ENCODE measurements at places on chromosomes 6 and 20.

DNA sequence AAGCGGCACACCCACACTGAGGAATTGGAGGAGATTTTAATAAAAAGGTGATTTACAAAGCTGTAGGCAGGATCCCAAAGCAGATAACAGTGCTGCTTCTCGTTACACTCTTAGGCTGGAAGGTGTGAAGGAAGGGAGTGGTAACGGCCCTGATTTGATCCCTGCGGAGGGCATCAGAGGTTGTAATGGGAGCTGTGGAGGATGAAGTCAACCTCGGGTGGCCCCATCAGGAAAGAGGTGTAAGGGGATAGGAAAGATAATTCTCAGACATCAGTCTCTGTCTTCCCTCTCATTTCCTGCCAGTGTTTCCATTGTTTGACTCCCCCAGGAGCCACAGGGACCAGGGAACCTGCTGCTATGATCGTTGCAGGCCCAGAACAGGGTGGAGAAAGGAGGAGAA lies 245.7 kb upstream of the NOX3 start:
- no peak for DNase-seq

GRCh38 chr20:45087097-45087790 lies 13.7 kb downstream of the KCNS1 start:
- no peak for DNase-seq

DNA sequence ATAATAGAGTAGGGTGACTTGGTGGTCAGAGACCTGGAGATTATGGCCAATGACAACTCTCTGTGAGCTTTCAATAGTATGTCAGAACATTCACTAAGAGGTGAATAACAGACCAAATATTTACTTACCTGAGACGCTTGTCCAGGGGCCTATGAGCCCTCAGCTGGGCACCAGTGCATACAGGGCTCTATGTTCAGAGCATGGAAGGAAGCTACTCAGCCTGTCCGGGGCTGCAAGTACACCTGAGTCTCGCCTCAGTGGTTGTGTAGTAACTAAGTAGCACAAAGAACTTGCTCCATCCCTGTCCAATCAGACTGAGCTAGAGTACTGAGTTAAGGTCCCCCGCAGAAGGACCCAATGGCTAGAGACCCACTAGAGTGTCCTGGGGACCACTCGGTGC lies 11.6 kb upstream of the SCGN start:
- DNase-seq, result no peak

DNA sequence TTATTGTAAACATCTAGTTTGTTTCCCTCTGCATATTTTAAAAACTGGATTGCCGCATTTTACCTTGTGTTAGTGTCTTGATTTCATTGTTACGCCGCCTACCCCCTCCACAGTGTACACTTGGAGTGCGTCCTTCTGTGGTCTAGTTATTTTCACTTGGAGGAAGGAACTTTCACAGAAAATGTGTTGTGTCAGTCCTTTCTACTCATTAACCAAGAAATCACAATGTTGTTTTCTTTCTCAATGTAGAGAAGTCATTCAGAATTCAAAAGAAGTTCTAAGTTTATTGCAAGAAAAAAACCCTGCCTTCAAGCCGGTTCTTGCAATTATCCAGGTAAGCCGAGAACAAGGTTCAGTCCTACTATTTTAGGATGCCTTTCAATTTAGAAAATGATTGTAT lies 10.3 kb downstream of the MTHFD1L start:
- no peak for DNase-seq

GRCh38 chr20:982754-983153 lies 19.4 kb downstream of the RSPO4 start:
- DNase-seq, result no peak

DNA sequence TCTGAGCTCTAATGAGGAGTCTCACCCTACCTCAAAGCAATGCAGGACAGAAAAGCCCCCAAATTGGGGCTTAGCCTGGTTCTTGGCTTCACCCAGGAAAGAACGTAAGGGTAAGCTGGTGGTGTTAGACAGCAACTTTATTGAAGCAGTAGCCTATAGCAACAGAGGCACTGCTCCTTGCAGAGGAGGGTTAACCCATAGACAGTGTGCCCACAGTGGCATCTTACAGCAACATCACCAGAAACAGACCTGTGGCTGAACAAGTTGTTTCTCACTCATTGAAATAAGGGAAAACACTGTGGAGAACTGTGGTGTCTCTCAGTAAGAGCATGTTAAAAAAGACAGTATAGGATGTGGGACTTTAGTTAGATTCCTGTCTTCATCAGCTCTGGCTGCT lies 80.4 kb upstream of the SPTLC3 start:
- DNase-seq, result no peak

DNA sequence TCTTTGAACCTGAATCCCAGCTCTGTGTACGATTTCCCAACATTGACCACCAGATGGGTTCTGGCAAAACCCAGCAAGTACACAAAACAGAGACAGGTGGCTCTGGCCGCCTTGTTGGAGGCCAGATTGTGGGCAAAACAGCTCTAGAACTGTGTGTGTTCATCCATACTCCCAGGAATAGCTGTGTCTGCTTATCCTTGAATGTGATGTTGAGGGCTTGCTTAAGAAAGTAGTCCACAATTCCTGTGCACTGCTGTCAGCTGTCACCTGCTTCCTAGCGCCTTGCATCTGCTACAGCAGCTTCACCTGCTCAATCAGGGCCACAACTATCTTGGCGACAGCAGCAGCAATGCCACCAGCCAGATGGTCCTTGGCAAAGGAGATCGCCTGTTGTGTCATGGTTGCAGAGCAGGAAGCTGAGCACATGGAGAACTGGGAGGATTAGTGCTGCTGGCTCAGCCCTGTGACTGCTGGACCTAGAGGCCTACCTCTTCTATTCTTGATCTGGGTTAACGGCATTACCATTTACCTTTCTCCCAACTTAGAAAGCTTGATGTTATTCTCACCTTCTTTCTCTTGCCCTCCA lies 3.7 kb upstream of the SMAP1 start:
- no peak for DNase-seq

DNA sequence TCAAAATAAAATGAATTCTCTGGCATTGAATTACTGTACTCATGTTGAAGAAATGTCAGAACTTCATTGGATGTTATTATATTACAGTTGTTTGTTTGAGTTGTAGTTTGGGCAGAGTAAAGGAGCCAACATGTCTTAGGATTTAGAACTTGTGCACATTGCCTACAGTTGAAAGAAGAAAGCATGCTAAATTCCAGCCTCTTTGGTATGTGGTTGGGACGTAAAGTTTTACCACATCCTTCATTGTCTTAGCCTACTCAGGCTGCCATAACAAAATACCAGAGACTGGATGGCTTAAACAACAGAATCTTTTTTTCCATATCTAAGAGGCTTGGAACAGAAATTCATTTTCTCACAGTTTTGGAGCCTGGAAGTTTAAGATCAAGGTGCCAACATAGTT lies 42.4 kb downstream of the HFE start:
- no peak for DNase-seq

DNA sequence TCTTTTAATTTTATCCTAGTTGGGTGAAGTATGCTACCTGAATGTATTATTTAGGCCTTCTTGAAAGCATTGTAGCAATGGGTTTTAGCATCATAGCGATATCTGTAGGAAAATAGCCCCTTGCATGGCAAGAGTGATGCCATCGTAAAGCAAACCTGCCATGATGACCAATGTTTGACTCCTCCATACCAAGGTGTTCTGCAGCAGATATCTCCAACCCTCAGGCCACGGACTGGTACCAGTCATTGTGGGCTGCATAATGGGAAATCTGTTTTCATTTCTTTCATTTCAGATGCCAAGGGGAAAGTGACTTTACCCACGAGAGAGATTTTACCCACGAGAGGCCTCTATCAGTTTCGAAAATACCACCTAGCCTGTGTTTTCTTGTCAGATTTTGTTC lies 6.2 kb downstream of the TXLNB start:
- no peak for DNase-seq

- DNase-seq, result no peak
These were observed 179.1 kb upstream of the EYA4 start for GRCh38 chr6:133062077-133062476.

GRCh38 chr20:35093267-35093884 lies 769 bp upstream of the TRPC4AP start:
- DNase-seq, result peak; percentile 22

DNA sequence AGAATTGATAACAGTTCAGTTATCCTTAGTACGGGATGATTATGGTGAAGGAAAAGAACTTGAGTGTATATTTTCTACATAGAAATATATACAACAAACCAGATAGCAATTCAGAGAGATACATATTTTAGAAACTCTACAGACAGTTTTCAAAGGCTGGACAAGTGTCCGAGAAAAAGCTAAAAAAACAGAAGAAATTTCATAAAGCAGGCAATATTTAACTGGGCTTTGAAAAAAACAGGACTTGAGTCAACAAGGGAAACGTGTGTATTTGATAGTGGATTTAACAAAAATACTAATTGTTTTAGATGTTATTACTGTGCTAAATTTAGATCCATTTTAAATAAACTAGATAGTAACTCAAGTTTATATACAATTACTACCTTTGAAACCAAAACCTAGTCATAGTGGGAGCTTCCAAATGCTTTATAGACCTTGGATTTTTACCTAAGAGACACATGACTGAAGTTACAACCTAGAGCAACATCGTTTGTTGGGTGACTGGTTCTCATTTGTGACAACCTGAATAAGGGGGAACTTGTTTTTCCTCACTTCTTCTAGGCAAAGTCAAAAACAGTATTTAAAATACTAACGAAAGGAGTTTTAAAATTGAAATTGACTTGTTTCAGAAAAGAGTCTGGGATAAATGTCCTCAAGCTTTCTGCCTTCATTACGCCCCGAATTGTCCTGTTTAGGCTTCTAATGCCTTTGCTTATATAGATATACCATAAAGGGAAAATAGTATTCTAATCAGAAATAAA lies 116.7 kb upstream of the PRSS16 start:
- DNase-seq, result no peak

- no peak for DNase-seq
These were observed 5.3 kb upstream of the UBD start for GRCh38 chr6:29564875-29565274.

- no peak for DNase-seq
These were observed 32.7 kb upstream of the KATNA1 start for GRCh38 chr6:149681209-149681608.

DNA sequence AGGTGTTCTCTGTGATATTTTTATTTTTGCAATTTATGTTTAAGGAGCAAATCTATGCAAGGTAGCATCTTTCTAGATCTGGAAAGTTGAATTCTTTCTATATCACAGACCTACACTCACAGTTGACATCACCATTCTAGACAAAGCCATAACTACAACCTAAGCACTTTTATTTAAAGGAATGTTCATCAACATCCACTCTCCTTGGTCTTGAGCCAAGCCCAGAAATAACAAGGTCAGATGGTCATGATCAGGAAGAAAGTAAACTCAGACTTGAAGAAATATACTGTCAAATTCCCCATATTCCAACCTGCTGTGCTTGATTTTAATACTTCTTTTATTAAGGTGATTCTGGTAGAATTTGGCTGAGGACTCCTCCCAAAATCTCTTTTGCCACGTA lies 32.2 kb downstream of the MMUT start:
- no peak for DNase-seq

GRCh38 chr20:46011631-46012482 lies 3.1 kb downstream of the MMP9 start:
- DNase-seq, result no peak

GRCh38 chr6:90319044-90319443 lies 22.4 kb upstream of the BACH2 start:
- DNase-seq, result no peak

All from stimulated activated CD4-positive, alpha-beta T cell treated with anti-CD3 and anti-CD28 coated beads, Interleukin-1b, Interleukin-23, amount 100 ng/mL, for 1 hour (primary cell).